ENCODE measurements at places on chromosomes 3 and 15.

DNA sequence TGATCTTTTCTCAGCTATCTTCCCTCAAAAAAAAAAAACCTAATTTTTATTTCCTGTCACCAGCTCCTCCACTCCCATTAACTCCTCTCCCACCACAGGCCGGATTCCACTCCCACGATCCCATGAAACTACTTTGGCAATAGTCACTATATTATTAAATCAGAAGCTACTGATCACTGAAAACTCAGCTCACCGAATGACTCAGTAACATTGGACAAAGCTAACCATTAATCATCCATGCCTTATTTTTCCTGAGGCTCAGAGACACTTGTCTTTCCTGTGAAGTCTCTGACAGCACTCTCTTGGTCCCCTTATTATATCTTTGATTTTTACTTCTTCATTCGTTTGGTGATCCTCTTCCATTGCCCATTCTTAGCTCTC lies 260.2 kb downstream of the CGGBP1 start:
- no peak for DNase-seq

DNA sequence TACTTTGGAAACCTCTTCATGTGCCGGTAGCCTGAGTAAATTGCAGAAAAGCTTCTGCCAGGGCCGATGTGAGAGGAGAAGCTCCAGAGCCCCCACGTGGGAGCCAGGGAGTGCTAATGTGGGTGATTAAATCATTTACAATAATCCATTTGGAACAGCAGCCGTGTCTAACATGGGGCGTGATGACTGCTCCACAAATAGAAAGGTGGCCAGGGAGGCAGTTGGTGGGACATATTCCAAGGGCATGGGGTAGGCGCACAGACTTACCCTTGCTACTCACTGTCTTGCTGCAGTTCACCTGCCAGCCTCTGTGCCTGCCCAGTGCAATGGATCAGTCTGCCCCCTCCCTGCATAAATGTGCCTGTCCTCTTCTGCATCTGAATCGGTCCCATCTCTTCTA lies 39.3 kb upstream of the INSYN1 start:
- DNase-seq: no peak

DNA sequence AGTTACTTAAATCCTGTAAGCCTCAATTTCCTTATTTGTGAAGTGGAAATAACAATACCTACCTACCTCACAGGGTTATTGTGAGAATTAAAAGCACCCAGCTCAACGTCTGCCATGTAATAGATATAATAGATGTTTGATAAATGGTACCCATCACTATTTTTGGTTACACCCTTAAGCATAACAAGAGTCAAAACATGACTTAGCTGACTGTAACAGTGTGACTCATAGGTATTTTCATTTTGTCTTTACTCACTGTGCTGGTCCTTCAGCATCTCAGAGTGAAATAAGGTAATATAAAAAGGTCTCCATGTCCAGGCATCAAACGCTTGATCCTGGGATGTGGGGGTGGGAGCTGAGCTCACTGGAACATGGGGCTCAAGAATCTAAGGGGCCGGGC lies 3.1 kb downstream of the CPLX3 start:
- DNase-seq: no peak

DNA sequence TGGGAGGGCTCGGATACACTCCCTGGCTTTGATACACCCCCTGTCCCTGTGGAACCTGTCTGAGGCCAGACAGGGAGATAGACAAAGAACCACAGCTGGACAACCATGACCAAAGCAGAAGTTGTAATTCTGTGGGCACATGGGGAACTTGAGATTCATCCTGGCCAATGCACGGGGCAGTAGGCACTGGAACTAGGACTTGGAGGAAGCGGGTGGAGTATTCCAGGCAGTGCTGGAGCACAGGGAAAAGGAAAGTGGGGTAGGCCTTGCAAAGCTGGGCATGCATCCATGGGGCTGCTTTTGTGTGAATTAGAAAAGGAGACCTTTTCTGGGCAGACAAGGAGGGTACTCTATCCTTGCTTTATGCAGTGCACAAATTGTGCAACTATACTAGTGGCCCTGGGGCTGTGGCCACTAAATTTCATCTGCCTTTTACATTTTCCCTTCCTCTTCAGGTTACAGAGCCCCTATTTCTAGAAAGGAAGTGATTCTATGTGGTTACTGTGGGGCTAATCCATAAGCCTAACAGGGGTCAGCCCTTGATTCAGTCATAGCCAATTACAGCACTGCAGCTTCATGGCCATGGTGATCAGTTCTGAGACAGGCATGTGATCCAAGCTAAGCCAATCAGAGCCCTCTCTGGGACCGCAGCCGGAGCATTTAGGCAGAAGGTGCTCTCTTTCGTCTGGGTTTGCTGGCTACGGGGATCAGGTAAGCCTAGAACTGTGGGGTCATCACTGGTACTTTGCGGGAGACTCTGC lies 21.0 kb downstream of the CRABP1 start:
- no peak for DNase-seq

DNA sequence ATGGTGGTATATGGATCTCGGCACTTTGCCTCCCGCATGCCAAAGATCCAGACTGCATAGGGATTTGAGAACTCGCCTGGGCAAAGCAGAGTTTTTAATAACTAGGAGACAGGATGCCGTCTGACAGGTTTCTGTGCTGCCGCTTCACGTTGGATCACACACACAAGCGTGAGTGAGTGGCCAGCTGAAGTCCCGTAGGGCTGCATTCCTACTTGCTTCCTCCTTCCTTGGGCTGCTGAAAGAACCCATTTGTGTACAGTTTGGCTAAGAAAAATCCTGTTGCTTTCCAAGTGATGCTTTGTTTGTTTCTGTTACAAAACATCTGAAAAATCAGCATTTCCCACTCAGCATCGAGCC lies 604.3 kb upstream of the CFAP20DC start:
- no peak for DNase-seq

DNA sequence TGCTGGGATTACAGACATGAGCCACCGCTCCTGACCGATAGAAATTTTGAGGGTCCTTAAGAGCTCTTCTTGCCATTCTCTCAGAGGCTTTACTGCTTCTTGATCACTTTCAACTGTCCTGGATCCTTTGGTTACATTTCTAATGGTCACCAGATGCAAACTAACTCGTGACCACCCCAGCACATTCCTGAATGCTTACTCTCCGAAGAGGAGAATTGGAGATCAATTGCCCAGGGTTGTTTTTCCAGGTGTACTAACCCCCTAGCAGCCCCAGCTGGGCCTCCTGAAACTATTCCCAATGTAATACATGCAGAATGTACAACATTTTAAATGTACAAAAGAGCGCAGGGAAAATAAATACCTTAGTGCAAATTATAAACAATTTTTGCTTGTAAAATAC lies 65.1 kb upstream of the TBL1XR1 start:
- no peak for DNase-seq

DNA sequence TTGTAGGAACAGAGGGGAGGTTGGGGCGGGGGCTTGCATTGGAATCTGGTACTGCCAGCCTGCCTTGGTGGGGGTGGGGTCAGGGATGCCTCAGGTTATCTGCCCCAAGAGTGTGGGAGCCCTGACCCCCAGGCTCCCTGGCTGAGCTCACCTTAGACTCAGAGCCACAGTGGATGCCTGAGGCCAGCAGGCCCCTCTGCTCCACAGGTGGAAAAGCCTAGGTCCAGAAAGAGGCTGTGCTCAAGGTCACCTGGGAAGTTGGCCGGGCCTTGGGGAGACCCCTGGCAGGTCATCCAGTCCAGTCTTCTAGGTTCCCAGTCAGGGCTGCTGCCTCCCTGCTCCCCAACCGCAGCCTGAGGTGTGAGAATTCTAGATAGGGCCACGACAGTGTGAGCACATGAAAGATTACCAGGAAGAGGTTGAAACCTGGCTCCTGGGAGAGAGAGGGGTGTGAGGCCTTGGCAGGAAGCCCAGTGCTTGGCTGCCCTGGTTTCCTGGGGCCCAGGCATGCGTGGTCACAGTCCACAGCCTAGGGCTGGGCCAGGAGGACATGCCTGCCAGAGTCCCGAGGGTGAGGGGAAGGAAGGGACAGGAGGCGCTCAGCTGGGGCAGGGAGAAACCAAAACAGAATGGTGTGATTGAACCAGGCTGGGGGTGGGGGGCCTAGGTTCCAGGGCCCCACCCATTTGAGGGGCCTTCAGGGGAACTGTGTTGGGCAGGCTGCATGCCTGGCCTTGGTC lies 4.9 kb downstream of the HDAC11 start:
- peak; percentile 30 for DNase-seq

DNA sequence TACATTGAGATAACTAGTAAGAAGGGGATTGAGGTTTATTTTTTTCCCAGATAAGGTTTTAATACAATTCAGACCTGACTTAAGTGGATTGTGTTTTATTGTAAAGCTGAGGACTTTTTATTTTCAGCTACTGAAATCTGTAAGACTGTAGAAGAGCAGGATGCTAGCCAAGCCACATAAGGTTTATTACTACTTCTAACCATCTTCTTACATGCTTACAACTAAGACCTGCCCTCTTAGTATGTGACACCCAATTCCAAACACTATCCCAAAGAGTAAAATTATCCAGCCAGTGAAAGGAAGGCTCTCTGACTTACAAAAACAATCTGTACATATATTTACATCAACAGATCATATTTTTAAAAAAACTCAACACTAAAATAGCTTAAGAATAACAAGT lies 564.5 kb upstream of the NAALADL2 start:
- no peak for DNase-seq

DNA sequence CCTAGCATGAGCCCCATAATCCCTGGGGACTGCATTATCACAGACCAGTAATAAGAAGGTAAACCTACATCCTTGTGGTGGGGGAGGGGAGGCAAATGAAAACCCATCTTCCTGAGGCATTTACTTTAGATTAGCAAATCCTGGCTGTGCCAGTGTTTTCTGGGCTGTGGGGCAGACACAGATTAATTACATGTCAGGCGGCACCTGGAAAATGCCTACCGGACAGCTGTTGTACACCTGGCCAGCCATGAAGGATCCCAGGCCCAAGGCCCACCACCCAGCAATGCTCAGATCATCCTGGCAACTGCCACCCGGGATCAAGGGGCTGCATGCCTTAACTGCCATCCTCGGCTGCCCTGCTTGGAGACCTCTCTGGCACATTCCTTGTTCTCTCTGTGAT lies 59.1 kb upstream of the RASA2 start:
- DNase-seq: no peak

GRCh38 chr3:172201136-172201869 lies 161.9 kb downstream of the FNDC3B start:
- no peak for DNase-seq

- DNase-seq: no peak
These were observed 2.4 kb downstream of the PLXNA1 start for GRCh38 chr3:126985132-126985985.

DNA sequence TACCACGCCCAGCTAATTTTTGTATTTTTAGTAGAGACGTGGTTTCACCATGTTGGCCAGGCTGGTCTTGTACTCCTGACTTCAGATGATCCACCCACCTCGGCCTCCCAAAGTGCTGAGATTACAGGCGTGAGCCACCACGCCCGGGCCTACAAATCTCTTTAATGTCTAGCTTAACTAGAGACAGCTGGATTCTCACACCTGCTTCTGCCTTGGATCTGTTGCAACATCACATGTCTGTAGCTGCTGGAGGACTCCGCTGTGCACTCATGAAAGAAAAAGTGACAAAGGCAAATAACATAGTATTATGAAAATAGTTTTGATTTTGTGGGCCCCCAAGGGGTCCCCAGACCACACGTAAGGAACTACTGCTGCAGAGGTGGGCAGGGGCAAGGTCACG lies 85.9 kb downstream of the NCEH1 start:
- no peak for DNase-seq

- DNase-seq: no peak
These were observed 23.9 kb upstream of the BCL2L10 start for GRCh38 chr15:52136442-52136980.

GRCh38 chr3:58640700-58641372 lies 25.7 kb downstream of the FAM3D start:
- DNase-seq: peak; percentile 33

- DNase-seq: no peak
These were observed 9.8 kb downstream of the SELENOS start for GRCh38 chr15:101267320-101268104.

- no peak for DNase-seq
These were observed 182.9 kb upstream of the RORA start for GRCh38 chr15:61411902-61412510.

DNA sequence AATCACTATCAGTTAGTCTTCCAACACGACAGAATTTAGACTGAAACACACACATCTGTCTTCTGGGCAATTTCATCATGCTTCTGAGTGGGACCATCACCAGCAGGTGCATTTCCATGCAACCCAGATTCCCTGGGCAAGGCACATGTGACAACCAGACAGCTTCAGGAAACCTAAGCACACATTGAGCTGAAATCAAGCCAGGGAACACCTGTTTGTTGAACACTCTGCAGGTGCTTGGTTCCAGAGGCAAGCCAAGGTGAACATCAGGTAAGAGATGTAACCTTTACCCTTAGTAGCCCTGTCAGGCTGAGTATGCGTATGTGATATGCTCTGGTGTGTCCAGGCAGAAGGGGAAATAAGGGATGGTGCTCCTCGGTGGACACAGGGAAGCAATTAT lies 3.3 kb upstream of the PSMD2 start:
- no peak for DNase-seq

GRCh38 chr3:138125548-138126221 lies 6.5 kb downstream of the A4GNT start:
- no peak for DNase-seq

DNA sequence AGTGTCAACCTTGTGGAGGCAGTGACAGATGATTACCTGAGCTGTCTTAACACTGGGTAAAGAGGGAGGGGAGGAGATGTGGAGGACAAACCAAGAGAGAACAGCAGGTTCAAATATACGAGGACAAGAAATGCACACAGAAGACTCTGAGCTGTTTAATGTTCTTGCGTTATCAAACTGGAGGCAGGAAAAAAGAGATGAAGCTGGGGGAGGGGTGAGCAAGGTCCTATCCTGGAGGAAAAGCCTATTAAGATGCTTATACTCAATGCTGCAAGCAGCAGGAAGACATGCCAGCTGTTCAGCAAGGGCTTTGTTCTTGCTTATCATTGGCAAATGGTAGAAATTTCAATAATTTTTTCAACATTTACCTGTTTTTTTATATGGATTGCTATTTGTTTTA lies 345.7 kb upstream of the TRIM42 start:
- DNase-seq: no peak

GRCh38 chr3:141268306-141268705 lies 36.7 kb downstream of the PXYLP1 start:
- peak; percentile 9 for DNase-seq

DNA sequence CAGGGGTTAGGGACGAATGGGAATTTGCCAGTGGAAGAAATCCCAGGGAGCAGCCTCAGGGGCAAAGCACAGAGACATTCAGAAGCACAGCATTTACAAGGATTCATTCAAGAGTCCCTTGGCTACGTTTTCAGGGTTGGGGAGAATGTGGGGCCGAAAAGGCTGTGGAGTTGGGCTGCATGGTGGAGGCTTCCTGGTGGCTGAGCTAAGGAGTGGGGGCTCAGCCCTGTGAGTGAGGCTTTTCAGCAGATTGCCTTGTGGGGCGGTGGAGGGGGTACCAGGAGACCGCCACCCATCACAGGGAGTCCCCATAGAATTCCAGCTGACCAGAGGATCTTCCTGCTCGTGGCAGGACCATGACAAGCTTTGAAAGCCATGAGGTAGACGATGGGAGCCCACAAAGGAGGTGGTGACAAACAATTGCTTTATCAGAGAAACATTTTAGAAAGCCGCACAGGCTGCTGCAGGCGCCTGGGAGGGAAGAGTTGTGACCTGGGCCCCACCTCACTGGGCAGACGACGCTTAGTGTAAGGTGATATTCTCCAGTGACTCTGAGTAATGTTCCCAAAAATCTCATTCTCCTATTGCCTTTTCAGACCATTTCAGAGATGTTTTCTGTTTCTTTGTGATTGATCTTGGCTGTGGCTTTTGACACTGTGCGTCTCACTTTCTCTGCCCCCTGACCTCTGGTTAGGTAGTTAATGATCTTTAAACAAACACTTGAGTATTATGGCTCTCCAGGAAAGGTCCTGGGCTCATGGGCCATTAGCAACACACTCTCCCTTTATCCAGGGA lies 128.0 kb downstream of the DNAJB8 start:
- no peak for DNase-seq
